ENCODE measurements at places on chromosomes 13 and 19. TPM values are rescaled to one million over a fixed set of nuclear protein-coding genes. Genes with fewer than 3 reads are reported as not detected.
A peak's percentile ranks its signal among the peaks of the same experiment; 100 is the strongest.

The CCNA1 gene
- total RNA-seq: 0.47 TPM

The NEK5 gene
- not detected for total RNA-seq

The SRRM5 gene
- 0.71 TPM for total RNA-seq

The TMIGD2 gene
- 39.5 TPM for total RNA-seq

The KLF1 gene
- 0.21 TPM for total RNA-seq

The ZNF583 gene
- total RNA-seq: 4.3 TPM

The B3GNT8 gene
- 5.2 TPM for total RNA-seq

The ZNF112 gene
- not detected for total RNA-seq

The IRS2 gene
- 3.2 TPM for total RNA-seq

The KIR3DL1 gene
- 0.29 TPM for total RNA-seq

The SPTBN4 gene
- total RNA-seq: 0.47 TPM

The LRP3 gene
- not detected for total RNA-seq

- H3K4me3 ChIP-seq: no peak overlapping the region
- H3K27me3 ChIP-seq: peaks cover 35% of the 10 kb centered on the region
- H3K36me3 ChIP-seq: no peaks in the 10 kb centered on the region
Observed at GRCh38 chr19:39193803-39194202, 3.0 kb upstream of the NCCRP1 start.

- H3K36me3 ChIP-seq: peaks cover 5% of the 10 kb centered on the region
- H3K4me1 ChIP-seq: no peaks in the 10 kb centered on the region
- H3K27me3 ChIP-seq: no peaks in the 10 kb centered on the region
- no peak for DNase-seq
Observed at GRCh38 chr13:97339019-97339987, 94.7 kb upstream of the RAP2A start.

DNA sequence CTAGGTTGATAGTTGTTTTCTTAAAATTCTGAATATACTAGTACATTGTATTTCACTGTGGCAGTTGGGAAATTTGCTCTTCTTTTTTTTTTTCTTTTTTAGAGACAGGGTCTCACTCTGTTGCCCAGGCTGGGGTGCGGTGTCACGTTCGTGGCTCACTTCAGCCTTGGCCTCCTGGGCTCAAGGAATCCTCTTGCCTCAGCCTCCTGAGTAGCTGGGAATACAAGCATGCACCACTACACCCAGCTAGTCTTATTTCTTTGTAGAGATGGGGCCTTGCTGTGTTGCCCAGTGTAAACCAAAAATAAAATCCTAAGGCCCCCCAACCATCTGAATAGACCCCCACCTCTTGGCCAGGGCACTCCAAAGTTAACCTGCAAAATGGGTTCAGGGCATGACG is 79.3 kb downstream of the FNDC3A start:
- DNase-seq: no peak
- no peak overlapping the region for H3K27ac ChIP-seq
- H3K36me3 ChIP-seq: peaks cover 30% of the 10 kb centered on the region
- H3K4me3 ChIP-seq: no peak overlapping the region
- no peaks in the 10 kb centered on the region for H3K4me1 ChIP-seq

DNA sequence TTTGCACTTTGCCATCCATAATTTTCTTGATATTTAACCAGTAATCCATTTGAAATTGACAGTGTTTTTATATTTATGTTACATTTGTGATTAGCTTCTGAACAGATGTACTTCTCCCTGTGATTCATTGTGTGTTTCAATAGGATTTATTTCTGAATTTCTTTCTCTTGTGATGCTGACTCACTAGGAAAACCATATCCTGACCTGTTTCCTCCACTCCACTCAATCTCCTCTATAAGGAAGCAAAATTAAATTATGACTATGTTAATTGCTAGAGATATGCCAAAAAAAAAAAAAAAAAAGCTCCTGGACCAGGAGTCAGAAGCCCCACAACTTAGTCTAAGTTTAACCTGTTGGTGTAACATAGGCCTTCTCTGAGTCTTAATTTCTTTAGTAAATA is 614.6 kb upstream of the SPRY2 start:
- no peaks in the 10 kb centered on the region for H3K4me1 ChIP-seq
- no peak overlapping the region for H3K27ac ChIP-seq
- no peak for DNase-seq

- H3K27ac ChIP-seq: no peak overlapping the region
- H3K27me3 ChIP-seq: no peaks in the 10 kb centered on the region
- no peaks in the 10 kb centered on the region for H3K4me1 ChIP-seq
- no peak overlapping the region for H3K4me3 ChIP-seq
- no peak for DNase-seq
- H3K36me3 ChIP-seq: no peaks in the 10 kb centered on the region
Observed at GRCh38 chr13:61180234-61180633, 235.4 kb downstream of the PCDH20 start.

DNA sequence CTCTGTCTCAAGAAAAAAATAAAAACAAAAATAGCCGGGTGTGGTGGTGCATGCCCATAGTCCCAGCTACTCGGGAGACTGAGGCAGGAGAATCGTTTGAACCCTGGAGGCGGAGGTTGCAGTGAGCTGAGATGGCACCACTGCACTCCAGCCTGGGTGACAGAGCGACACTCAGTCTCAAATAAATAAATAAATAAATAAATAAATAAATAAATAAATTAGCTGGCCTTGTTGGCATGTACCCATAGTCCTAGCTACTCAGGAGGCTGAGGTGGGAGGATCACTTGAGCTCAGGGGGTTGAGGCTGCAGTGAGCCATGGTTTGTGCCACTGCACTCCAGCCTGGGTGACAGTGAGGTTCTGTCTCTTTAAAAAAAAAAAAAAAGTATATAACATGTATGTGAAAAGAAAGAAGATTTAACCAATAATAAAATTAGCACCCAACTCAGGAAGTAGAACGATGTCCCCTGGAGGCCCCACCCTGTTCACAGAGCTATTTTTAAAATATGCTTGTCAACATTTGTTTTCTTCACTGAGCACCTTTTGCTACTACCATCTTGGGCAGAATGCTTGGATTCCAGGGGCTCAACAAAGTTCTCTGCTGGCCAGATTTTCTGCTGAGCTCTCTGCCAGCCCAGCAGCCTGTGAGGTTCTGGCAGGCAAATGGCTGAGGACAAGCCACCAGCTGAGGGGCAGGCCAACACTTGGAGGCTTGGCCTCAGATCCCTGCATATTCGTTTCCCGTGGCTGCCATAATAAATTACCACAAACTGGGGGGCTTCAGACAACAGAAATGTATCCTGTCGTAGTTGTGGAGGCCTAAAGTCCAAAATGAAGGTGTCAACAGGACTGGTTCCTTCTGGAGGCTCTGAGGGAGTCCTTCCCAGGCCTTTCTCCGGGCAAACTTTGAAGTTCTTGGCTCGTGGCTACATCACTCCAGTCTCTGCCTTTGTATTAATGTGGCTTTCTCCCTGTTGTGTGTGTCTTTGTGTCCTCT is 5.2 kb downstream of the SLC25A42 start:
- H3K36me3 ChIP-seq: peaks cover 12% of the 10 kb centered on the region
- peaks cover 26% of the 10 kb centered on the region for H3K4me1 ChIP-seq
- DNase-seq: no peak
- H3K27ac ChIP-seq: peak overlapping the region; percentile 52

DNA sequence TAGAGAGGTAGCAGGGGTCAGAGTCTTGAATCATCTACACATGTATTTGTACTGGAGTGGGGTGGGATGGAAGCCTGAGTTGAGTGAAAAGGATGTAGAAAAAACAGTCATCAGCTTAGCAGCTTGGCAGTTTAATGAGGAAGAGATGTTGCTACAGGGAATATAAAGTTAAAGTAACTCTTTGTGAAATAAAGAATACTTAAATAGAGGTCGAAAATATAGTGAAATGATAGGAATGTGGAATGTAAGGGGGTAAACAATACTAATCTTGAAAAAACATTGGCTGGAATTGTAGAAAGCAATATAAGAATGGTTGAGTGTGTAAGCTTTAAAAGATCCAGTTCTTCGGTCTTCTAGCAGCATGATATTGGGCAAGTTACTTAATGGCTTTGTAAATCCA is 22.7 kb downstream of the NUP58 start:
- H3K27me3 ChIP-seq: no peaks in the 10 kb centered on the region
- peak overlapping the region; percentile 4 for H3K27ac ChIP-seq
- no peaks in the 10 kb centered on the region for H3K4me1 ChIP-seq
- no peak overlapping the region for H3K4me3 ChIP-seq
- peaks cover 42% of the 10 kb centered on the region for H3K36me3 ChIP-seq

DNA sequence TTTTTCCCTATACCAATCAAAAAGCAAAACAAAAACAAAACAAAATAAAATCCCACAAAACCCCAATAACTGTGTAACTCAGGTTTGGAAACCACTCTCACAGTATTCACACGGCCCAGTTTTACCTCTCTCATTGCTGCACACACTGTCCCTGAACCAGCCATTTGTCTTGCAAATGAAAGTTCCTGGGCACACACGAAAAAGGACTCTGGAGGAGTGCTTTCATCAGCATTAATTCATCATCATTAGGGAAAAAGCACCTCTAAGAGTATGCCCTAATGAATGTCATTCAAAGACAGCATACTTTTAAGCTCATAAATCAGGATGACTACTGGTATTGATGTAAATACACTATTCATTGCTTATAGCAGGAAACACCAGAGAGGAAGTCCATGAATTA is 306.3 kb downstream of the DNAJC15 start:
- H3K27me3 ChIP-seq: no peaks in the 10 kb centered on the region
- H3K27ac ChIP-seq: no peak overlapping the region
- no peak overlapping the region for H3K4me3 ChIP-seq
- no peaks in the 10 kb centered on the region for H3K36me3 ChIP-seq
- no peak for DNase-seq

DNA sequence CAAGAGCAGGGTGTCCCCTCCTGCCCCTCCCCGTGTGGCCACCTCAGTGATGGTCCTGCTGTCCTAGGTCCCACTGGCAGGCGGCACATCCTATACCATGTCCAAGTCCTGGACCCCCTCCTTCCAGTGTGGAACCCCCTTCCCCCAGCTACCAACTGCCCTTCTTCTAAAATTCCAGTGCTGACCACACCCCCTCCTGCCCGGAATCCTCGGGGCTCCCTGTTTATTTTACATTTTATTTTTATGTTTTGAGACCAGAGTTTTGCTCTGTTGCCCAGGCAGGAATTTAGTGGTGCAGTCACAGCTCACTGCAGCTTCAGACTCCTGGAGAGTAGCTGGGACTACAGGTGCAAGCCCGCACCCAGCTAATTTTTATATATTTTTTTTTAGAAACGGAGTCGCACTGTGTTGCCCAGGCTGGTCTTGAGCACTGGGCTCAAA is 945 bp upstream of the CPAMD8 start:
- no peaks in the 10 kb centered on the region for H3K4me1 ChIP-seq
- no peak for DNase-seq
- H3K4me3 ChIP-seq: no peak overlapping the region
- peaks cover 45% of the 10 kb centered on the region for H3K27me3 ChIP-seq
- H3K36me3 ChIP-seq: no peaks in the 10 kb centered on the region

- no peak overlapping the region for H3K4me3 ChIP-seq
- no peak overlapping the region for H3K27ac ChIP-seq
- no peaks in the 10 kb centered on the region for H3K36me3 ChIP-seq
- H3K4me1 ChIP-seq: no peaks in the 10 kb centered on the region
- H3K27me3 ChIP-seq: no peaks in the 10 kb centered on the region
Observed at GRCh38 chr19:30857388-30857787, 485.2 kb downstream of the ZNF536 start.

- peaks cover 24% of the 10 kb centered on the region for H3K27me3 ChIP-seq
- H3K4me3 ChIP-seq: no peak overlapping the region
- DNase-seq: no peak
- peaks cover 12% of the 10 kb centered on the region for H3K4me1 ChIP-seq
Observed at GRCh38 chr19:18898607-18899408, 2.9 kb upstream of the CERS1 start.

DNA sequence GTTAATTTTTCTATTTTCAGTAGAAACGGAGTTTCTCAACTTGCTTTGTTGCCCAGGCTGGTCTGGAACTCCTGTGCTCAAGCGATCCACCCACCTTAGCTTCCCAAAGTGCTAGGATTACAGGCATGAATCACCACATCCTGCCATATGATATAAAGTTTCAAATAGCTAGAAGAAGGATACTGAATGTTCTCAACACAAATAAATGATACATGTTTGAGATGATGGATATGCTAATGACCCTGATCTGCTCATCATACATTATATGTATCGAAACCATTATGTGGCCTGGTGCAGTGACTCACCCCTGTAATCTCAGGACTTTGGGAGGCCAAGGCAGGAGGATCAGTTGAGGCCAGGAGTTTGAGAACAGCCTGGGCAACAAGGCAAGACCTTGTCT is 11.5 kb downstream of the CIB3 start:
- H3K36me3 ChIP-seq: peaks cover 17% of the 10 kb centered on the region
- H3K4me1 ChIP-seq: peaks cover 28% of the 10 kb centered on the region
- no peak for DNase-seq
- no peak overlapping the region for H3K4me3 ChIP-seq
- H3K27me3 ChIP-seq: no peaks in the 10 kb centered on the region
- no peak overlapping the region for H3K27ac ChIP-seq

- peaks cover 28% of the 10 kb centered on the region for H3K4me1 ChIP-seq
- H3K27me3 ChIP-seq: no peaks in the 10 kb centered on the region
- DNase-seq: no peak
Observed at GRCh38 chr13:108225440-108225839, 7.2 kb downstream of the ABHD13 start.
